ENCODE measurements at places on chromosomes 11 and 22. TPM values are rescaled to one million over a fixed set of nuclear protein-coding genes. Genes with fewer than 3 reads are reported as not detected.
A peak's percentile ranks its signal among the peaks of the same experiment; 100 is the strongest.

GRCh38 chr22:43391306-43391705, 20.5 kb upstream of the MPPED1 start:
- peaks cover 3% of the 10 kb centered on the region for H3K27me3 ChIP-seq
- DNase-seq, result no peak
- no peak overlapping the region for H3K27ac ChIP-seq
- no peaks in the 10 kb centered on the region for H3K36me3 ChIP-seq

- no peak for DNase-seq
- H3K27ac ChIP-seq, result no peak overlapping the region
- H3K36me3 ChIP-seq, result no peaks in the 10 kb centered on the region
- H3K4me1 ChIP-seq, result no peaks in the 10 kb centered on the region
Observed at GRCh38 chr11:66016793-66017177, 5.0 kb downstream of the CST6 start.

GRCh38 chr22:22578702-22579424, 19.8 kb upstream of the PRAME start:
- no peaks in the 10 kb centered on the region for H3K36me3 ChIP-seq
- no peak overlapping the region for H3K4me3 ChIP-seq
- H3K27me3 ChIP-seq, result no peaks in the 10 kb centered on the region
- no peaks in the 10 kb centered on the region for H3K4me1 ChIP-seq

- DNase-seq, result no peak
- H3K36me3 ChIP-seq, result peaks cover 45% of the 10 kb centered on the region
- H3K4me3 ChIP-seq, result no peak overlapping the region
- no peak overlapping the region for H3K27ac ChIP-seq
- H3K27me3 ChIP-seq, result no peaks in the 10 kb centered on the region
Observed at GRCh38 chr22:45324311-45324711, 14.6 kb downstream of the FAM118A start.

GRCh38 chr11:27618281-27618915, 81.9 kb downstream of the BDNF start:
- no peaks in the 10 kb centered on the region for H3K27me3 ChIP-seq
- H3K36me3 ChIP-seq, result no peaks in the 10 kb centered on the region
- H3K4me1 ChIP-seq, result no peaks in the 10 kb centered on the region
- no peak for DNase-seq
- no peak overlapping the region for H3K27ac ChIP-seq
- no peak overlapping the region for H3K4me3 ChIP-seq

The C11orf16 gene
- total RNA-seq, result 0.99 TPM

DNA sequence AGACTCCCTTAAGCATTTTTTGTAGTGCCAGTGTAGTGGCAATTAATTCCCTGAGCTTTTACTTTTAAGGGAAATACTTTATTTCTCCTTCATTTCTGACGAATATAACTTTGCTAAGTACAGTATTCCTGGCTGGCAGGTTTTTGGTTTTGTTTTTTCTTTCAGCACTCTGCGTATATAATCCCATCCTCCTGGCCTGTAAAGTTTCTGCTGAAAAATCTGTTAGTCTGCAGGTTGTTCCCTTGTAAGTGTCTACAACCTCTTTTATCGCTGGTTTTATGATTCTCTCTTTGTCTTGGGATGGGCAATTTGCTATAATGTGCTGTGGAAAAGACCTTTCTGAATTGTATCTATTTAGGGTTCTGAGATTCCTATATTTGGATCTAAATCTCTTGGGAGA, 56.0 kb downstream of the KCNQ1OT1 start:
- no peak overlapping the region for H3K4me3 ChIP-seq
- H3K27ac ChIP-seq, result no peak overlapping the region
- no peak for DNase-seq
- H3K4me1 ChIP-seq, result no peaks in the 10 kb centered on the region
- no peaks in the 10 kb centered on the region for H3K36me3 ChIP-seq
- no peaks in the 10 kb centered on the region for H3K27me3 ChIP-seq

The SCGB1A1 gene
- total RNA-seq, result not detected

GRCh38 chr11:36361472-36361871, 65.4 kb downstream of the PRR5L start:
- DNase-seq, result no peak
- no peaks in the 10 kb centered on the region for H3K36me3 ChIP-seq
- no peaks in the 10 kb centered on the region for H3K27me3 ChIP-seq
- no peak overlapping the region for H3K4me3 ChIP-seq

GRCh38 chr11:132853886-132854285, 678.4 kb downstream of the OPCML start:
- no peak for DNase-seq
- H3K4me3 ChIP-seq, result no peak overlapping the region
- H3K4me1 ChIP-seq, result no peaks in the 10 kb centered on the region
- H3K27ac ChIP-seq, result no peak overlapping the region
- no peaks in the 10 kb centered on the region for H3K36me3 ChIP-seq
- H3K27me3 ChIP-seq, result no peaks in the 10 kb centered on the region

- H3K27ac ChIP-seq, result peak overlapping the region; percentile 13
- no peak overlapping the region for H3K4me3 ChIP-seq
- H3K36me3 ChIP-seq, result peaks cover 10% of the 10 kb centered on the region
- H3K27me3 ChIP-seq, result no peaks in the 10 kb centered on the region
Observed at GRCh38 chr22:32846780-32847491, 45.4 kb downstream of the TIMP3 start.

DNA sequence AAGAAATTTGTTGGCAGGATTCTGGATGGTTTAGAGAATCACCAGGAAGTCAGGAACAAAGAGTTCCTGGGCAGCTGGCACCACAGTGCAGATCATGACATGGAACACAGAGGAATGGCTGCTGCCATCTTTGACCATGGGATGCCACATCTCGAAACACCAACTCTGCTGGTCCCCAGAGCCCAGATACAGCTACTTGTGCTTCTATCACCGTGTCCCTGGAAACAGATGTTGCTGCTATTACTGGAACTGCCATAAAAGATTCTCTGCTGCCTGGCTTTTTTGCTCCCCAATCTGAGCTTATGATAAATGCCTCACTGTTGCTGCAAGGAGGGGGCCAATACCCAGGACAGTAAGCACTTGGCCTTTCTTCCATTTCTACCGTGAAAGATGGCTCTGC, 185.2 kb downstream of the CSNK2A3 start:
- H3K27ac ChIP-seq, result no peak overlapping the region
- H3K4me3 ChIP-seq, result no peak overlapping the region
- no peaks in the 10 kb centered on the region for H3K4me1 ChIP-seq

DNA sequence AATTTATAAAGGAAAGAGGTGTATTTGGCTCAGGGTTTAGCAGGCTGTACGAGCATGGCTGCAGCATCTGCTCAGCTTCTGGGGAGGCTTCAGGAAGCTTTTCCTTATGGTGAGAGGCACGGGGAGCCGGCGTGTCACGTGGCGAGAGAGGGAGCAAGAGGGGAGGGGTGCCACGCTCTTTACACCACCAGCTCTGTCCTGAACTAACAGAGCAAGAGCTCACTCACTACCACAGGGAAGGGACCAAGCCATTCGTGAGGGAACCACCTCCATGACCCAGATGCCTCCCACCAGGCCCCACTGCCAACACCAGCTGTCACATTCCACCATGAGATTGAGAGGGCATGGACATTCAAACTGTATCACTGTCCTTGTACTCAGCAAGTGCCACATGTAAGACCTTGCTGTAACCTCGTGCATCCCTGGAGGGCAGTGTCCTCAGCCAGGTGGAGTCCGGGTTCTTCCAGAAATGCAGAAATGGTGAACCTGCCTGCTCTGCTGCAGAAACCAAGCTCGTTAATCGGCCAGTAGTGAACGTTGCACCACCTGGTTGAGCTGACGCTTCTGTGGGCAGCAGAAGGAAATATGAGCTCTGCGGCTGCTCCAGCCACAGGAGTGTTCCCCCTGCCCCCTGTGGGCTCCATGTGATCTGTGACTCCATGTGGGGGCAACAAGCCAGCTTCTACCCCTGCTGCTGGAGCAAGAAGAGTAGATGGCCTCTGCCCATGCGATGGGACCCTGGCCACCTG, 368.6 kb downstream of the TBC1D22A start:
- H3K4me3 ChIP-seq, result no peak overlapping the region
- H3K27me3 ChIP-seq, result no peaks in the 10 kb centered on the region
- peaks cover 8% of the 10 kb centered on the region for H3K4me1 ChIP-seq
- peaks cover 13% of the 10 kb centered on the region for H3K36me3 ChIP-seq
- no peak for DNase-seq

The TIMP3 gene
- 353 TPM for total RNA-seq

- DNase-seq, result no peak
- H3K27ac ChIP-seq, result no peak overlapping the region
- peaks cover 49% of the 10 kb centered on the region for H3K4me1 ChIP-seq
- no peak overlapping the region for H3K4me3 ChIP-seq
- peaks cover 3% of the 10 kb centered on the region for H3K27me3 ChIP-seq
Observed at GRCh38 chr11:2795491-2795991, 90.0 kb downstream of the CDKN1C start.

- no peak overlapping the region for H3K4me3 ChIP-seq
- no peak for DNase-seq
- H3K4me1 ChIP-seq, result no peaks in the 10 kb centered on the region
- no peaks in the 10 kb centered on the region for H3K27me3 ChIP-seq
- H3K27ac ChIP-seq, result no peak overlapping the region
Observed at GRCh38 chr11:61189933-61190332, 13.4 kb upstream of the PGA3 start.

DNA sequence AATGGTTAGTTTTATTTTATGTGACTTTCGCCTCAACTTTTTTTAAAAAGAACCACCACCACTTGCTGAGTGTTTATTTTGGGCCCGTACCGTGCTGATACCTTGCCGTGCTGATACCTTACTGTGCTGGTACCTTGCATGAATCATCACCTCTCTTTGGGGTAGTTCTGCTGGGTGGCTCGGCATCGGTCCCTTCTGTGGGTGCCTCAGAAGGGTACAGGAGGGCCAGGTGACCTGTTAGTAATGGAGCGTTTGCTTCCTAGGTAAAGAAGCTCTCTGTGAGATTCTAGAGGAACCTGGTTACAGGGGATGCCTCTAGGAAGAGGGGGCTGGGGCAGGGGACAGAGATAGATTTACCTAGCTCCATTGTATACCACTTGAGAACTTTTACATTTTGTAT, 17.1 kb downstream of the TOM1 start:
- H3K36me3 ChIP-seq, result peaks cover 51% of the 10 kb centered on the region
- H3K27me3 ChIP-seq, result no peaks in the 10 kb centered on the region
- no peak for DNase-seq

The CD44 gene
- 72.2 TPM for total RNA-seq

The PPP1R14B gene
- 22.5 TPM for total RNA-seq

The SLC5A12 gene
- 0.28 TPM for total RNA-seq

The TLCD5 gene
- total RNA-seq, result 16.1 TPM

- no peak overlapping the region for H3K27ac ChIP-seq
- H3K27me3 ChIP-seq, result no peaks in the 10 kb centered on the region
- H3K4me1 ChIP-seq, result peaks cover 6% of the 10 kb centered on the region
- H3K4me3 ChIP-seq, result no peak overlapping the region
- DNase-seq, result no peak
Observed at GRCh38 chr22:45805413-45805812, 133.8 kb downstream of the ATXN10 start.

DNA sequence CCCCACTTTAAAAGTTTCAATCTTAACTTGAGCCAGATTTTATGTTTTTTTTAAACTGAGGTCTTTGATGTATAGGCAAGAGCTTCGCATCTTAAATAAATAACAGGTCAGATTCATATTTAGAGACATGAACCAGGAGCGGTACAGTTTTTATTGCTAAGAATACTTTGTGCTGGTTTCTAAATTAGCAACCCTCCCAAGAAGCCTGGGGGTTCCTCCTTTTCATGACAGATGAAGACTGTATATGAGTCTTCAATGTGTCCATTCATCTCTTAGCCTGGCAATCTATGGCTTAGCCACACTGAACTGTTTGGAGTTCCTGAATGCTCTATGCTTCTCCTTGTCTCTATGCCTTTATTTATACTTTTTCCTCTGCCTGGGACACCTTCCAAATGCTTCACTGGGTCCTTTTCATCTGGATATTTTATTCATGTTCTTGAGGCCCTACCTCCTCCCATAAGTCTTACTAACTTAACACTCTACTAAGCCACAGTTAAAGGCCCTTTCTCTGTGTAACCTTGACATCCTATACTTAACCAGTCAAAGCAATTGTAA, 338.6 kb downstream of the INSC start:
- peaks cover 2% of the 10 kb centered on the region for H3K4me1 ChIP-seq
- H3K27me3 ChIP-seq, result no peaks in the 10 kb centered on the region
- no peaks in the 10 kb centered on the region for H3K36me3 ChIP-seq
- H3K4me3 ChIP-seq, result no peak overlapping the region
- DNase-seq, result peak; percentile 88

The YPEL4 gene
- 3.3 TPM for total RNA-seq

The PAX6 gene
- 9.4 TPM for total RNA-seq

GRCh38 chr11:73650400-73650799, 4.0 kb downstream of the PLEKHB1 start:
- H3K4me1 ChIP-seq, result peaks cover 73% of the 10 kb centered on the region
- H3K4me3 ChIP-seq, result no peak overlapping the region
- no peaks in the 10 kb centered on the region for H3K27me3 ChIP-seq
- no peak for DNase-seq
- no peak overlapping the region for H3K27ac ChIP-seq

GRCh38 chr11:84345597-84345996, 1059.4 kb upstream of the CCDC90B start:
- no peak overlapping the region for H3K27ac ChIP-seq
- H3K4me1 ChIP-seq, result no peaks in the 10 kb centered on the region
- no peaks in the 10 kb centered on the region for H3K27me3 ChIP-seq
- H3K4me3 ChIP-seq, result no peak overlapping the region
- DNase-seq, result no peak

DNA sequence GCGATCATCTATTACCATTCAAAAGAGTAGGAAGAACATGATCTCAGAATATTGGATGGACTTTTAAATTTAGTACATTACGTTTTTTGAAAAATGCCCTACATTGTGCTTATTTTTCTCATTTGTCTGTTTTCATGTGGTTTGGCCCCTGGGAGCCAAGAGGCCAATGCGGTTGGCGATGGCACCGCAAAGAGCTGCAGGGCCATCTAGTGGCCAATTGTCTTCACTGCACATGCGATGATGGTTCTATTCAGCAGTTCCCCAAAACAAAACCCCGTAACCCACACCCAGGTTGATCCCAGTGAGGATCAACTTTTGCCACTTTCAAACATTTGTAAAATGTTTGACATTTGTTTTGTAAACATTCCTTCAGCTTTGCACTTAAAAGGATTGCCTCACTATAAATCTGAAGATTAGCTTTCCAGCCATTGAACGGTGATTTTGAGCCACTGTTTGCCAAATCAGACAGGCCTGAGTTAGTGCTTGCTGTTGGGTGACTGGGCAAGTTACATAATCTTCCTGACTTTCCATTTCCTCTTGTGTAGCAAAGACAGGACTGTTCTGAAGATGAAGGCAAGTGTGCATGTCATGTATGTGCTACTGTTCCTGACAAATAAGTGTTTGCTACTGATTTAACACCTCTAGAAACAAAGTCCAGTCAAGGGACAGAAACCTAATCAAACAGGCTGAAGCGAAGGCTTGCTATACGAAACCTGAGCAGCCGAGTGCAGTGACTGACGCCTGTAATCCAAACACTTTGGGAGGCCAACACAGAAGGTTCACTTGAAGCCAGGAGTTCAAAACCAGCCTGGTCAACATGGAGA, 29.2 kb upstream of the XBP1 start:
- H3K4me1 ChIP-seq, result no peaks in the 10 kb centered on the region
- peak; percentile 83 for DNase-seq
- no peaks in the 10 kb centered on the region for H3K36me3 ChIP-seq
- no peaks in the 10 kb centered on the region for H3K27me3 ChIP-seq
- H3K27ac ChIP-seq, result no peak overlapping the region

The ZNF280B gene
- 3.4 TPM for total RNA-seq

- peak overlapping the region; percentile 90 for H3K4me3 ChIP-seq
- peaks cover 25% of the 10 kb centered on the region for H3K4me1 ChIP-seq
- no peaks in the 10 kb centered on the region for H3K36me3 ChIP-seq
- DNase-seq, result no peak
- no peaks in the 10 kb centered on the region for H3K27me3 ChIP-seq
Observed at GRCh38 chr11:73139476-73140198, 2.5 kb downstream of the FCHSD2 start.

Measured in spinal cord (tissue), 10 donors.